ENCODE measurements at places on chromosomes 6 and 20. TPM values are rescaled to one million over a fixed set of nuclear protein-coding genes. Genes with fewer than 3 reads are reported as not detected.

BMP7 gene
- total RNA-seq: 317 TPM

SMPDL3A gene
- total RNA-seq: 21.7 TPM

KCNK16 gene
- total RNA-seq: not detected

GSTA4 gene
- total RNA-seq: 30.3 TPM

MSH5 gene
- total RNA-seq: 49.6 TPM

DNA sequence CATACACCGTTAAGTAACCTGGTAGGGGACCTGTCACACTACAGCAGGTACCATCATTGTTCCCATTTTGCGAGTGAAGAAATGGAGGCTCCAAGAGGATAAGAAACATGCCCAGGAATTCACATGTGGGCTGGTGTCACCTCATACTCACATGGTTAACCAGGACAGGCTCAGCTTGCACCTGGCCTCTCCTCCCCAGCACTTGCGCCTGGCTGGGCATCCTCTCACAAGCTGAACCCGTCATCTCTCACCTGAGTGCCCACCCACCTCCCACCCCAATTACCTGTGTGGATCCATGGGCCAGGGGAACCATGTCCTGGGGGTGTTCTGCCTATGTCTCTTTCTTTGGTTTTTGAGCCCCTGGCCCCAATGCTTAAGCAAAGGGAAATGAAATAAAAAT is 1.5 kb downstream of the SFTA2 start:
- H3K4me3 ChIP-seq: no peak overlapping the region
- no peak overlapping the region for H3K27ac ChIP-seq
- H3K27me3 ChIP-seq: no peaks in the 10 kb centered on the region
- DNase-seq: no peak
- H3K36me3 ChIP-seq: no peaks in the 10 kb centered on the region
- peaks cover 21% of the 10 kb centered on the region for H3K4me1 ChIP-seq

PLTP gene
- total RNA-seq: 39.6 TPM

- H3K4me1 ChIP-seq: no peaks in the 10 kb centered on the region
- H3K36me3 ChIP-seq: no peaks in the 10 kb centered on the region
- H3K4me3 ChIP-seq: no peak overlapping the region
- no peaks in the 10 kb centered on the region for H3K27me3 ChIP-seq
Observed at GRCh38 chr6:142399739-142400138, 97.9 kb downstream of the ADGRG6 start.

LY6G5C gene
- 2.9 TPM for total RNA-seq

GRCh38 chr6:155115893-155116570 is 120.9 kb downstream of the TIAM2 start:
- H3K27me3 ChIP-seq: no peaks in the 10 kb centered on the region
- H3K4me3 ChIP-seq: no peak overlapping the region
- no peaks in the 10 kb centered on the region for H3K36me3 ChIP-seq
- H3K27ac ChIP-seq: peak overlapping the region; percentile 39

GRCh38 chr20:33651562-33652048 is 10.5 kb upstream of the C20orf144 start:
- peaks cover 27% of the 10 kb centered on the region for H3K4me1 ChIP-seq
- DNase-seq: no peak
- no peaks in the 10 kb centered on the region for H3K36me3 ChIP-seq

- no peaks in the 10 kb centered on the region for H3K27me3 ChIP-seq
- no peak overlapping the region for H3K27ac ChIP-seq
- DNase-seq: no peak
Observed at GRCh38 chr6:49978332-49979226, 9.2 kb upstream of the DEFB113 start.

HLA-DRB5 gene
- total RNA-seq: not detected

- no peak for DNase-seq
- no peaks in the 10 kb centered on the region for H3K27me3 ChIP-seq
- H3K4me3 ChIP-seq: no peak overlapping the region
- H3K27ac ChIP-seq: no peak overlapping the region
Observed at GRCh38 chr6:163260911-163261310, 153.6 kb upstream of the QKI start.

All from Caco-2 (cell line).